ENCODE measurements at places on chromosomes 4 and X. TPM values are rescaled to one million over a fixed set of nuclear protein-coding genes. Genes with fewer than 3 reads are reported as not detected.

Gene AMER1
- total RNA-seq = 4.9 TPM

- DNase-seq = no peak
These were observed 179.1 kb upstream of the KLHL4 start for GRCh38 chrX:87338510-87338909.

Gene GK2
- not detected for total RNA-seq

GRCh38 chrX:151713849-151714248 lies 2.0 kb upstream of the FATE1 start:
- DNase-seq = no peak

Gene FRMD7
- total RNA-seq = not detected

Gene TAF9B
- total RNA-seq = 14.2 TPM

GRCh38 chr4:73127839-73128453 lies 58.4 kb upstream of the COX18 start:
- DNase-seq = no peak

- DNase-seq = no peak
These were observed 38.4 kb downstream of the NAP1L5 start for GRCh38 chr4:88659055-88659889.

GRCh38 chr4:30767147-30767845 lies 47.1 kb downstream of the PCDH7 start:
- DNase-seq = no peak

DNA sequence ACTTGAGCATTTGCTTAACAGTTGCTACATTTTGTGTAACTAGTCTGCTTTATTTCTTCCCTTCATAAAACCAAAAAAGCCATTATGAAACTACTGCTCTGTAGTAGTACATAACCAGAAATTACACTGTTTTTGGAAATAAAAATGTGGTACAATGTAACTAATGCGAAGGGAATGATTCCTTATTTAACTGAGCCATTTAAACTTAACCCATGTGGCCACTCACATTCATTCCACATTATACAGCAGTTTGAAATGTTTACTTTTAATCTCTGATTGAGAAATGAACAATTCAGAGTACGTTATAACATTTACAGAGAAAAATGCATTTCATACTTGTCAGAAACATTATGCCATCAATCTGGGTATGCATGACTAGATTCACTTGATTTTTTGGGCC lies 94.2 kb downstream of the NYX start:
- DNase-seq = no peak

DNA sequence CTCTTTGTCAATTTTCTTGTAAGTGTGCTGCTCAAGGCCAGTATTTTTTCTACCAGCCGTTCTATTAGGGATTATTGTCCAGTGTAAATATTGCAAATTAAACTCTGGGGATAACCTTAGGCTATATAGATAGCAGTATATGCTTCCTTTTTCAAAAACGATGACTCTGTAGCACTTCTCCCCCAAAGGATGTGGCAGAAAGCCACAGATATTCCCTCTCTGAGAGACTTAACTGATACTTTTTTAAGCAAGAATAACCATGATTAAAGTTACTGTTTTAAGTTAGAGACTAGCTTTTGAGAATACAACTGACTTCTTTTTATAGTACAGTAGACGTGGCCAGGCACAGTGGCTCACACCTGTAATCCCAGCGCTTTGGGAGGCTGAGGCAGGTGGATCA lies 130.0 kb downstream of the FHIP1A start:
- DNase-seq = no peak

DNA sequence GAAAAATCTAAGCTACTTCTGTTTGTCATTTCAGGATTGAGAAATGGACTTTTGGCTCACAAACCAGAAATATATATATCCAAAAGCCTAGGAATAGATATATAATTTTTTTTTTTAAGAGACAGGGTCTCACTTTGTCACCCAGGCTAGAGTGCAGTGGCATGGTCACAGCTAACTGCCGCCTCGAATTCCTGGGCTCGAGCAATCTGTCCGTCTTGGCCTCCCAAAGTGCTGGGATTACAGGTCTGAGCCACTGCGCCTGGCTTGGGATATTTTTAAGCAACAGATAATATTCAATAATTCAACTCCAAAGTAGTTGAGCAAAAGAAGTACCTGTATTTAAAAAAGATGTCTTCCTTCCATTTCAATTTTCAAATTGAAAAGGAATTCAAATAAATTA lies 112.5 kb downstream of the C4orf51 start:
- no peak for DNase-seq

Measured in vagina (tissue), 2 donors.